ENCODE measurements at places on chromosomes 2 and 18.

- no peak for DNase-seq
Observed at GRCh38 chr2:209936106-209936666, 66.3 kb upstream of the RPE start.

DNA sequence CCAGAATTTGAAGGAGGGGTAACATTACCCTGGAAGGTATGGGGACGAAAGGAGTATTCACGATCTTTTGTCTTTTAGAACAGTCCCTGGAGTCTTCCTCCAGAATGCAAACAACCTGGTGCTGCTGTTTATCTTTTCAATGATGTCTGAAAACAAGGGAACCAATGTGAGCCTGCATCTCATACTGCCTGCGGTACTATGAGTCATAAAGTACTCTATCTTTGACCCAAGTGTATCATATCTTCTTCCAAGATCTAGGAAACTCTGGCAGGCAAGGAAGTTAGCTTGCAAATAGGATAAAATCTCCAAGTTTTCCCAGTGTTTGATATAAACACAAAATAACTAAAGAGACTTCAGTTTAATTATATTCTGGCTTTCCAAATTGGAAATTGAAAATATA is 968.5 kb downstream of the LRP1B start:
- no peak for DNase-seq

DNA sequence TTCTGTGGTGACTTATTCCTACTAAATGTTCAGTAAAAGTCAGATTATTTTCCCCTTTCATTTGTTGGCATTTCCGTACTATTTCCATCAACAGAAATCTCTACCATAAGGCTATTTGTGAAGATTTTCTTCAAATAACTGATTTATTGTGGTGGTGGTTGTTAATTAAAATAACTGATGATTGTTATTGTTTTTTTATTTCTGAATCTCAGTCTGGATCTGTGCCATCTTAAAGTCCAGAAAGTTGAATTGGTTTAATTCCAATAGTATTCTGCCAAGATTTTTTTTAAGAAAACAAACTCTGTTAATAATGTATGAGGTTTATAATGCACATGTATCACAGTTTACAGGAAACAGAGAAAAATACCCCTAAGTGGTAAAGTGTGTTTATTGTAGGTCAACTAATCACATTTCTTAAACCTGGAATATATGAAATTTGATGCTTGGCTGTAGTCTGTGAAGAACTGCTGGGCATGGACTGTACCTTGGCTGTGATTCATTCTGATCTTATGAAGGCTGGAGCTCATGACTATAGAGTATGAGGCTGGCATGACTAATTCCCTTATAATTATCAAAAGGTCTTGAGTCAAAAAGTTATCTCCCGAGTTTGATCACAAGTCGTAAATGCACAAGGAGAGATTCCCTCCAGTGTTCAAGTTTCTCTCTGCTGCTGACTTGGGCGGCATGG is 134.2 kb upstream of the RND3 start:
- no peak for DNase-seq

DNA sequence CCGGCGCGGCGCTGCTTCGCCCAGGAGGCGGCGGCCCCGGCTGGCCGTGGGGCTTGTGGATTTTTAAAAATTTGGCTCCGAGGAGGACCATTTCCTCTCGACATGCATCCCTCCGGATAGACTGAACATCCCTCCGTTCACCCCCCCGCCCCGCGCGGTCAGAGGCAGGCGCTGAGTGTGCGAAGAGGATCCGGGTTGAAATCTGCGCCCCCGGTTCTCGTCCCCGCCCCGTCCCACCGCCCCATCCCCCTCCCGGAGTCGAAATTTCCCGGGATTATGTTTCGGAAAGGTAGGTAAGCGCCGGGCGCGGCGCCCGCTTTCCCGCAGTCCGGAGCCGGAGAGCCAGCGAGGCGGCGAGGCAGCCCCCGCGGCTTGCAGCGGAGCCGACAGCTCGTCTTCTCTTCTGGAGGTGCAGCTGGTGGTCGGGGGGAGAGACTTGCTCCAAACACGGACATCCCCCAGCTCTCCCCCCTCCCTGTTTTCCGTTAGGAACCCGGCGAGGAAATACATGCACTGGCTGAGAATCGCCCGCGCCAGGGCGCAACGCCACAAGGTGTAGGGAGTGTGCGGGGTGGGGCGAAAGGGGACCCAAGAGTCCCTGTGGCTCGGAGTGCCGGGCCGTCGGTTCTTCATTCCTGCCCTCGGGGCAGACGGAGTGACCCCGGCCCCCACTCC is at the start of gene PRKCE:
PRKCE (plus strand) TSS at position 261 of the 675 bp plus-strand sequence.
- peak; percentile 83 for DNase-seq

DNA sequence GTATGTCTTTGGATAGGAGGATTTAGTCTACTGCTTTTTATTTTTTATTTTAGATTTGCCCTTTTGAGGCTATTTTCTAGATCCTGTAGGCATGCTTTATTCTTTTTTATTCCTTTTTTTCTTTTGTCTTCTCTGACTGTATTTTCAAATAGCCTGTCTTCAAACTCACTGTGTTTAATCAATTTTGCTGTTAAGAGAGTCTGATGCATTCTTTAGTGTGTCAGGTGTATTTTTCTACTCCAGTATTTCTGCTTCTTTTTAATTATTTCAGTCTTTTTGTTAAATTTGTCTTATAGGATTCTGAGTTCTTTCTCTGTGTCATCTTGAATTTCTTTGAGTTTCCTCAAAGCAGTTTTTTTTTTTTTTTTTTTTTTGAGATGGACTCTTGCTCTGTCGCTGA is 113.5 kb downstream of the NAT8 start:
- no peak for DNase-seq

All from right forelimb (tissue), 1 donor.